GM04504 (cell line): ENCODE measurements at places on chromosomes 13 and 19.

- no peak for DNase-seq
Observed at GRCh38 chr13:110759710-110760109, 46.2 kb downstream of the ING1 start.

- no peak for DNase-seq
Observed at GRCh38 chr19:2795827-2796658, 10.7 kb downstream of the THOP1 start.

GRCh38 chr13:57633950-57634838 lies 2.6 kb downstream of the PCDH17 start:
- no peak for DNase-seq

- no peak for DNase-seq
Observed at GRCh38 chr19:17753976-17754375, 2.7 kb downstream of the FCHO1 start.

DNA sequence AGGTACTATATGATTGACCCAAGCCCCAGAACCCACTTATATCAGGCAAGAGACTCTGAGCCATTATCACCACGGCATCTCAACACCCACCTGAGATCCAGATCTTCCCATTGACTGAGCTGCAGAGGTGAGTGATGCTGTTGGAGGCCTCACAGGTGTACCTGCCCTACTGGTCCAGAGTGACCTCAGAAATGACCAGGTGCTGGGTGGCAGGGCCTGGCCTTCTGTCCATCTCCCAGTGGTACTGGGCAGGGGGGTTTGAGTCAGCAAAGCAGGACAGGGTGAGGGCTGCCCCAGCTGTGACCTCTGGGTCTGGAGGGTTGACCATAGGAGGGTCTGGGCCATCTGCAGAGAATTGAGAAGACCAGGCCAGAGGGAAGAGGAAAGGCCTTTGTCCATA lies 13.2 kb upstream of the CEACAM20 start:
- DNase-seq, result no peak

DNA sequence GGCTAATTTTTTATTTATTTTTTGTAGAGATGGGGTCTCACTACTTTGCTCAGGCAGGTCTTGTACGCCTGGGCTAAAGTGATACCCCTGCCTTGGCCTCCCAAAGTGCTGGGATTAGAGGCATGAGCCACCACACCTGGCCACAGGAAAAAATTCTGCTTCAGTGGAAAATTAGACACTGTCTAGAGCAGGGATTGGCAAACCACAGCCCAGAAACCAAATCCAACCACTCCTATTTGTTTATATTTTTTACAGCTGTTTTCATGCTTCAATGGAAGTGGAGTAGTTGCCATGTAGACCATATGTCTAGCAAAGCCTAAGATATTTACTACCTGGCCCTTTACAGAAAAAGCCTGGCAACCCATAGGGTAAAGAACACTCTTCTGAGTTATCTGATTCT lies 123.7 kb upstream of the MRI1 start:
- no peak for DNase-seq
